ENCODE measurements at places on chromosomes 13 and 19.

GRCh38 chr13:111789420-111789819, 277.5 kb upstream of the SOX1 start:
- DNase-seq, result no peak

DNA sequence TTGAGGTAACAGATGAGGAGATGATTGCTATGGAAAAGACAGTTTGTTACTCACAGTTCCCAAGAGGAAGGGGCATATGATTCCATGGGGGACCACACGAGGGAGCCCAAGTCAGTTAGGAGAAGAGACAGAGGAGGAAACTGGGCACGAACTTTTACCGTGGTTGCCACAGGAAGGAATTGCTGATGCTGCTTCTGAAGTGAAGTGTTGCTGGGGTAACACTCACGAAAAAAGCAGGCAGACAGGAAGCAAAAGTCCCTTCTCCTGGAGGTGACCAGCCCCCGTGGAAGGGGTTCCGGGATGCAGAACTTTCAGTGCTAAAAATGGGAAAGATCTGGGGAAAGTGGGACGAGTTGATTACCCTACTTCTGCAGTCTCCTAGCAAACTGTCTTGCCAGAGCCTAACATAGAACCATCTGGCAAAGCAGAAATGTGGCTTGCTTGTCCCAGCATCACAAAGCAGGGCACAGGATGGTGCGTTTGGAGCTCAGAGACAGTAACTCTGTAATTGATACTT, 35.4 kb upstream of the MAP3K10 start:
- no peak for DNase-seq

GRCh38 chr13:110365876-110366275, 58.8 kb downstream of the COL4A2 start:
- DNase-seq, result no peak

DNA sequence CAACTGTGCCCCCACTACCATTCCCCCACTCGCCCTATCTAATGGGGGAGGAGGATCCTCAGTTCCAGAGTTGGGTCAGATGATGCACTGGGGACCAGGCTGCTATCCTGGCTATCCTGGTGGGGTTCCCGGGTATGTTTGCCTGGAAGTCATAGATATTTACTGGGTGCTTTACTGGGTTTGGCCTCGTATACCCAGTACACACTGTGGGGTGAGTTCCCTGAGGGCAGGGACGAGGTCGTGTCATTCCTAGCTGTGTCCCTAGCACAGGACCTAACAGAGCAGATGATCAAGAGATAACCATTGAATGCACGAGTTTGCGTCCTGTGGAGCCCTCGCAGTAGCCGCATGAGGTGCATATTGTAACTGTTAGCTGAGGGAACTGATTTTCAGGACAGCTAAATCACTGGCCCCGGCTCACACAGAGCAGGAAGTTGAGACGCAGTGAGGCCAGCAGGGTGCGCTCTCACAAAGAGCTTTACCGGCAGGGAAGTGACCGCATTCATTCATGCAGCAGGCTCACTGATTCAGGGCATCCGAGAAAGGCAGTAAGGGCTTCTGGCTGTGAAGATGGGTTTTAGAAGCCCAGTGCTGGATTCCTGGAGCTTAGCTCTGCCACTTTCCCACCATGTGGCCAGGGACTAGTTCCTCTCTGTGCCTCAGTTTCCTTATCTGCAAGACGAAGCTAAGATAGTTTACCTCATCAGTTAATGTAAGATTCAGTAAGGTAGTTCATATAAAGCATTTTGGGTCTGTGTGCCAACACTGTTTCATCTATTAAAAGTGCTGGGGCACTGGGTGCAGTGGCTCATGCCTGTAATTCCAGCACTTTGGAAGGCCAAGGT, 6.0 kb downstream of the RUVBL2 start:
- peak; percentile 58 for DNase-seq

GRCh38 chr19:7516878-7517277, 975 bp downstream of the ZNF358 start:
- no peak for DNase-seq

DNA sequence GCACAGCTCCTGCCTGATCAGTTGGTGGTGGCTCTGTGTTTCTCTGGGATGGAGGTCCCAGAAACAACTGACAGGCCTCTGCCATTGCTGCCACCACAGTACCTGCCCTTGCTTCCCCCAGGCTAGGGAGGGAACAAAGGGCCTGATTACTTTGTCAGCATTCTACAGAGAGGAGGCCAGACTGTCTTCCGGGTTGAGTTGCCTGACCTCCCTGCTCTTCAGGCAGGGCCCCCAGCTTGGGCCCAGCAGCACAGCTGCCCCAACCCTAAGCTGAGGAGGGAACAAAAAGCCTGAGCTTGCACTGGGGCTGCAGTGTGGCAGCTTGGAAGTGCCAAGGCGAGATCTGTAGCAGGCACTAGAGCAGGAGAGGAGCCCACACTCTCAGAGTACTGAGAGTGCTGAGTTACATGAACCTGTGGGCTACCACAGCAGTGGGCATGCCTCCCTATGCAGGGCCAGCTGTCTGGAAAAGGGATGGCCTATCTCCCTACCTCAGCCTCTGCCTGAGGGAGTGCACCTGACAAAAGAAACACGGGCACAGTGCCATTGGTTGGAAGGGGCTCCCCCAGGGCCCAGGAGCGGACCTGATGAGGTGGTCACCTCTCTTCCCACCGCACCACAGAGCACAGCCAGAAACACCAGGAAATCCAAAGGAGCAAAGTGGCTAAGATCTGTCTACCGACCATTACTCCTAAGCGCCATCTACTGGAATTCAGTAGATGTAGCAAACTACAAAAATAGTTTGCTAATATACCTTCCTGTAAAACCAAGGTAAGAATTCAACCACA, 24.4 kb downstream of the SLC25A15 start:
- no peak for DNase-seq

- no peak for DNase-seq
These were observed 10.5 kb downstream of the TULP2 start for GRCh38 chr19:48887861-48888612.

DNA sequence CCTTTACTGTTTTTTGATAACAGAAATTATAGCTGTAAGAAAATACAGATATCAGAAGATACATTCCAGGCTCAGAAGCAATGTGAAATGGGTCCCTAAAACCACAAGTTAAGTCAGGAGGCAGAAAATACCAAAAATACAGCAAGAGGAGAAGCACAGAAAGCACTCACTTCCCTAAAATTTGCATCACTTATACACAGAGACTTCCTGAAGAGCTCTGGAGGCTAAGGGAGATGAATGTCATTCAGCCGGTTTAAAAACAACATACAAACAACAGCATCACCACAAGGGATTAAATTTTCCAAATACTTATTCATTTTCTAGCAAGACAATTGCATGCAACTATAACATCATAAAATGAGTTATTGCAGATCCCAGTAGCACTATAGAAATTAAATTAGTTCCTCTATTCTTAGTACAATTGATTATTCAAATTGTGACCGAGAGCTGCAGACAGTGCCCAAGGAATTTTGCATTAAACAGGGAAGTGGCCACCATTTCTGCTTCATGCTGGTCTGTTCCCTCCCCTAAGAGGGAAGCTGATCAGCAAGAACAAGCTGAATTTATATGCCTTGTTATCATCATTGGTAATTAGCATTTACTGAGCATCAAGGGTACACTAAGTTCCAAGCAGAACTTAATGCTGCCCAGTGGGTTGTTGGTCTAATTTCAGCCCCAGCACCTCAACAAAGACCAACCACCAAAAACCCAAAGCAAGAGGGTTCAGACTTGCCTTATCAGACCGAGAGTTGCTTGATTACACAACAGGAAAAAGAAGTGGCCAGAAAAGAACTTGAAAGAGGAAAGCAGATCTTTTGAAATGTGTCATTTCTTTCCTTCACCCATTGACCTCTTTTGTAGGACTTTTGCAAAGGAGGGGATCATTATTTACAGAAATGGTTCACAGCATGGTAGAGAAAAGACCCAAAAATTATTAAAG, 140.7 kb downstream of the KCTD12 start:
- DNase-seq, result no peak

DNA sequence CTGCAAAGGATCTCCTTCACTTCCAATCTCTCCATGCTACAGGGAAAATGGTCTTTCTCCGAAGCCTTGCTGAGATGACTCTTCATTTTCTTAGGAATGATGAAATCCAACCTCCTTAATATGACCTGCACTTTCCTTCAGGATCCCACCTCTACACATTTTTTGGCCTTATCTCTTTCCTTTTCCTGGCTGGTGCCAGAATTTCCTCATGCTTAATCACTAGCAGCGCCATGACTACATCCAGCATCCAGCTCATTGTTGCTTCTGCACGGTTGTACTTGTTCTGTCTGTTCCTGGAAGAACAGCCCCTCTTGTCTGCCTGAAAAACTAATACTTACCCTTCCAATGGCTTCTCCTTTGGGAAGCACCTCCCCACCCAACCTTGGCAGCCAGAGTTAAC, 68.4 kb downstream of the TEX26 start:
- DNase-seq, result no peak

DNA sequence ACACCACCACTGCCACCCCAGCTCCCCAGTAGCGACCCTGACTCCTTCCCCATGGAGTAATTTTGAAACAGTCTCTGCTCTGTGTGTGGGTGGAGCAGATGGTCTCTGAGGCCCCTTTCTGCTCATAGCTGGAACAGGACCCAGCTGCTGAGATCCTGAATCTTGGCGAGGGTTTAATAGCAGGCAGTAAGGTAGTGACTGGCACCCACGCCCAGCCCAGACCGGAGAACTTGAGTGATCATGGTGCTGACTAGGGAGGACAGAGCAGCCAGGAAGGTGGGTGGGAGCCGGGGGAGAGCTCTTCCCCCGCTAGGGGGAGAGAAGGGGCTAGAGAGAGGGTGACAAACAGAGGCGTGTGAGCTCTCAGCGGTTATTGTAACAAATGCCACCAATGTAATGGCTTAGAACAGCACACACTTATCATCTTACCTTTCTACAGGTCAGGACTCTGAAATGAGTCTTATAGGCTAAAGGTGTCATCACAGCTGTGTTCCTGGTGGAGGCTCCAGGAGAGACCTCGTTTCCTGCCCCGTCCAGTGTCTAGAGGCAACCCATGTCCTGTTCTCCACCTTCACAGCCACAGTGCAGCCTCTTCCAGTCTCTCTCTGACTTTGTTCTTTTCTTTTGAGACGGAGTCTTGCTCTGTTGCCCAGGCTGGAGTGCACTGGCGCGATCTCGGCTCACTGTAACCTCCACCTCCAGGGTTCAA, 7.2 kb upstream of the ACER1 start:
- DNase-seq, result no peak

GRCh38 chr13:27953676-27954405, 15.3 kb downstream of the CDX2 start:
- DNase-seq, result peak; percentile 37

DNA sequence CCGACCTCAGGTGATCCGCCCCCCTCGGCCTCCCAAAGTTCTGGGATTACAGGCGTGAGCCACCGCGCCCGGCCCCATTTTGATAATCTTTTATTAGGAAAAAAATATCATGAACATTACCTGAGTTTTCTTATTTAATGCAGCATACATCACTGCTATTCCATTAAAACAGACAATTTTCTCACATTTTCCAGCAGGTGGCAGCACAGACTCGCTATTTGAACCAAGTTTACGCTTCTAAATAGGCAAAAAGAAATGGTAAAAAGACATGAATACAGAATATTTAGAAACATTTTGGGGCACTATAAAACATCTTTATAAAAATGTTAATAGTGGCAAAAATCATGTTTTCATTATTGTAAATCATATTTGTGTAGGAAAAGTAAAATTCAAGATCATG, 903.1 kb downstream of the SLITRK6 start:
- DNase-seq, result no peak

DNA sequence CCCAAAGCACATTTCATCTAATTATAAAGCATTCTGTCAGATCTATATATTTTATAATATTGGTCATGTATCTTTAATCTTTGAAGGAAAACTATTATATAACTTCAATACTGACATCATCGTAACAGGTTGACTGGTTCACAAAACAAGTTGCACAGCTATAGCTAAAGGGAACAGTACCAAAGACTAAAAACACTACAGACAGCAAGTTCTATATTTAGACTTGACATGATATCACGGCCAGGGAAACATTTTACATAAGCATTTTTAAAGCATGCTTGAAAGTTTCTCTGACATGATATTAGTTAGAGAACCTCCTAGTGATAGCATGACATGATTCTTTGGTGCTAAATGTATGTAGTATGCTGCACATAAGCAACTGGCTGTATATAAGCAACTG, 182.5 kb downstream of the NDFIP2 start:
- no peak for DNase-seq

DNA sequence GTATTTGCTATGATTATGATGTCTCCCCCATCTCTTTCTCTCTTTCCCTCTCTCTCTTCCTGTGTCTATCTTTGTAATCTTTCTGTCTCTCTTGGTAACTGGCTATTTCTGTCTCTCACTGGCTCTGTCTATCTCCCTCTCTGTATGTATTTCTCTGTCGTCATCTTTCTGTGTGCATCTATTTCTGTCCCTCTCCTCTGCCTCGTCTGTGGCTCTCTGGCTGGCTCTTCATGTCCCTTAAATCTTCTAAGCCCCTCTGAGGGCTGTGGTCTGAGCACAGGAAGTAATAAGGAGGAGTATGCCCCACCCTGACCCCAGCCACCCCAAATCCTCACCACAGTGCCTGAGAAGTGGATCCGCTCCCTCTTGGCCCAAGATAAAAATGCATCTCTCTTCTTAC, 104.4 kb downstream of the DNAJC15 start:
- DNase-seq, result no peak

DNA sequence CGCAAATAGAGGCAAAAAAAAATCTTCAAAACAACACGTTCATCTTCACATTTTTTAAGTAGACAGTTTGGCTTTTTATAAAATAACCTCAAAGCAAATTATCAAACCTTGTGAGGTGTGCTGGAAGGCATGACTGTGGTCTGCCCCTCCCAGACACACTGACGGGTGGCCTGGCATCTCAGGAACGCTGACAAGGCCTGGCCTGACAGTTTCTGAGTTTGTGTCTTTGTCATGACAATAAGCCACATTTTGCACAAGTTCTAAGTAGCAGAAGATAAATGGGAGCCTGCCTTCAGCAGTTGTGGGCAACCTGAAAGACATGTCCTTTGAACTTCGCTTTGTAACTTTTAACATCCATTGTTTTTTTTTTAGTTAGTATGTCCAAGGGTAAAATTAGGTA, 38.5 kb downstream of the SOX21 start:
- DNase-seq, result no peak

DNA sequence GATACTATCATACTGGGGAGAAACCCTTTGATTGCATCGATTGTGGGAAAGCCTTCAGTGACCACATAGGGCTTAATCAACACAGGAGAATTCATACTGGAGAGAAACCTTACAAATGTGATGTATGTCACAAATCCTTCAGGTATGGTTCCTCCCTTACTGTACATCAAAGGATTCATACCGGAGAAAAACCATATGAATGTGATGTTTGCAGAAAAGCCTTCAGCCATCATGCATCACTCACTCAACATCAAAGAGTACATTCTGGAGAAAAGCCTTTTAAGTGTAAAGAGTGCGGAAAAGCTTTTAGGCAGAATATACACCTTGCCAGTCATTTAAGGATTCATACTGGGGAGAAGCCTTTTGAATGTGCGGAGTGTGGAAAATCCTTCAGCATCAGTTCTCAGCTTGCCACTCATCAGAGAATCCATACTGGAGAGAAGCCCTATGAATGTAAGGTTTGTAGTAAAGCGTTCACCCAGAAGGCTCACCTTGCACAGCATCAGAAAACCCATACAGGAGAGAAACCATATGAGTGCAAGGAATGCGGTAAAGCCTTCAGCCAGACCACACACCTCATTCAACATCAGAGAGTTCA, 12.9 kb upstream of the ZNF470 start:
- DNase-seq, result no peak

- no peak for DNase-seq
These were observed 13.7 kb upstream of the ZNF888 start for GRCh38 chr19:52936954-52937325.

All from stimulated activated naive CD4-positive, alpha-beta T cell treated with Interleukin-2 at 50 U/mL for 16 hours (primary cell).